ENCODE measurements at places on chromosomes 4 and X. TPM values are rescaled to one million over a fixed set of nuclear protein-coding genes. Genes with fewer than 3 reads are reported as not detected.

GRCh38 chr4:149047368-149047767, 605.2 kb upstream of the NR3C2 start:
- H3K4me1 ChIP-seq = no peaks in the 10 kb centered on the region
- H3K36me3 ChIP-seq = no peaks in the 10 kb centered on the region
- no peak overlapping the region for H3K4me3 ChIP-seq
- H3K27ac ChIP-seq = no peak overlapping the region
- no peaks in the 10 kb centered on the region for H3K27me3 ChIP-seq
- DNase-seq = no peak

- H3K4me1 ChIP-seq = no peaks in the 10 kb centered on the region
- no peak for DNase-seq
- H3K4me3 ChIP-seq = no peak overlapping the region
- H3K36me3 ChIP-seq = no peaks in the 10 kb centered on the region
- no peak overlapping the region for H3K27ac ChIP-seq
These were observed 32.9 kb upstream of the DKK2 start for GRCh38 chr4:107069049-107069448.

DNA sequence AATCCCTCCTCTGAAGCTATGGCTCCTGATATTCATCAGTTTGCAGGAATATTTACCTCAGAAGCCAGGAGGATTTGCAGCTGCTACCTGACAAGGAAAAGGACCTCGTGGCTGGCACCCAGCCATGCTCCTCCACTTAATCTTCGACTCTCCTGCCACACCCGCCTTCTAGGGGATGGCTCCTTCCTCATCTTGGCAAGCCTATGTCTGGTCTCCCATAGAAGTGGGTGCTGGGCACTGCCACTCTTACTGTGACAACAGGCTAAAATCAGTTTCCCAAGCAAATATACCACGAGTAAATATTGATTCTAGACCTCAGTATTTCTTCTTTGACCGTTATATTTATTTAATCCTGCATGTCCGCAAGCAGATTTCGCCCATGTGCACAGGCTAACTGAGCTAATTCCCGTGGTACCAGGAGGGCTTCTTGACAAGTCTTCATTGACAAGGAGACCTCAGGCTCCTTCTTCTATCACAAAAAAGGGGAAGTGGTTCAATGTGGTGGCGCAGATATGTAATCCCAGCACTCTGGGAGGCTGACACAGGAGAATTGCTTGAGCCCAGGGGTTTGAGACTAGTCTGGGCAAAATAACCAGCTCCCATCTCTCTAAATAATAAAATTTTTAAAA, 52.6 kb upstream of the DCTD start:
- H3K4me3 ChIP-seq = no peak overlapping the region
- no peak overlapping the region for H3K27ac ChIP-seq
- no peaks in the 10 kb centered on the region for H3K4me1 ChIP-seq
- DNase-seq = no peak
- peaks cover 3% of the 10 kb centered on the region for H3K27me3 ChIP-seq
- H3K36me3 ChIP-seq = no peaks in the 10 kb centered on the region

DNA sequence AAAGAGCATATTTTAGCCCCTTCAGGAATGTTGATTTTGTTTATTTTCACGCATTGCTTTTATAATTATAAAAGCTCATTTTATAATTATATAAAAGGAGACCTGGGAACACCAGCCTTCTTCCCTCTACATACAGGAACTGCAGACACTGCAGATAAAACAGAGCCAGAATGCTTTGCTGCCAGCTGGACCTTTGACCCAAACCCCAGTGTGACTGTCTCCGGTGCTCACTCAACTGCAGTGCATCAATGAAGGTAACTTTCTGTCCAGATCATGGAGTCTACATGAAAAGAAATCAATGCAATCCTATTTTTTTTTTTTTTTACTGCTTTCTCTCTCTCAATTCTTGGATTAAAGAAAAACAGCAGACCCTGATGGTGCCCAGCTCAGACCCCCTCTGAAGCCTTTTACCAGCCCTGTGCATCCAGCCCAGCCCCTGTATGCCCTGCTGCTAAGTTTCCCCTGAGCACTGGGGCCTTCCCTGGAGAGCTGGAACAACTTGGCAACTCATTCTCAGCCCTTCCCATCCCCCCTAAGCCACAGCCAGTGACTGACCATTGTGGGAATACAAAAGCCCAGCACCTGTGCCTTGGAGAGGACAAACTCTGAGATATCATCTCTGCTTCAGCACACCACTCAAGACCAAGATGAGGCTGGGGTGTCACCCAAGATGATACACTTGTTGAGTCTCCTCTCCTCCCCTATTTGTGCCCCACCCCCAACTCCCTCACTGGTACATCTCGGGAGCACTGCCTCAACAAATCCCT, 182.1 kb downstream of the EVC2 start:
- no peaks in the 10 kb centered on the region for H3K36me3 ChIP-seq
- no peak overlapping the region for H3K27ac ChIP-seq
- no peaks in the 10 kb centered on the region for H3K4me1 ChIP-seq
- no peak overlapping the region for H3K4me3 ChIP-seq
- no peak for DNase-seq

DNA sequence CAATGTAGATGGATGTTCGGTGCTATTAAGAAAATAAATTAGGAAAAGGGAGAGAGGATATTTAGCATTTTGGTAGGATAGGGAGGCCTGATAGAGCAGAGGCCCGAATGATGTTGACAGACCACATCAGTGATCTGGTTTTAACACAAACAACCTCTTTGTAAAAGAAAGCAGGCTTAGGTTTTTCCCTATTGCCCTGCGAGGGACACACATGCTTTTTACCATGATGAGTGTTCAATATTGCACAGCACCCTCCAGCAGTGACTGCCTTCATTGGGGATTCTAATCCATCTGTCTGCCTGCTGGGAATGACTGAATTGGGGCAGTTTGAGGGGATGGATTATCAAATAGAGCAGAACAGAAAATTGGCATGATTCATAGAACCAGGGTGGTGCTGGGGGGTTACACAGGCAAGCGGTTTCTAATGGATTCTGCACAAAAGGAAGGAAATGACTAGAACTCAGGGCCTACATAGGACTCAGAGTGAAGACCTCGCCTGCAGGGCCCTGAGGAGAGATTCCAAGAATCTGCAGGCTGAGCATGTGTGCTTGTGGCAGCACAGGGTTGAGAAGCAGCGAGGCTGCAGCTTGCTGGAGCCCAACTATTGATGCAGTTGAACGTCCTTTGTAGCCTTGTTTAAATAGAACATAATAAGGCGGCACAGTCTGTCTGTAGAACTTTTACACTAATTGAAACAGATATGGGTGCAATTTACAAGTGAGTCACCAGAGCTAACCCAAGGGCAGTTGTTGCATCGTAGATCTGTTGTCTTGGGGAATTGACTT, 58.0 kb downstream of the RHOH start:
- no peak overlapping the region for H3K27ac ChIP-seq
- no peaks in the 10 kb centered on the region for H3K36me3 ChIP-seq
- H3K4me1 ChIP-seq = no peaks in the 10 kb centered on the region
- H3K4me3 ChIP-seq = no peak overlapping the region
- no peaks in the 10 kb centered on the region for H3K27me3 ChIP-seq

DNA sequence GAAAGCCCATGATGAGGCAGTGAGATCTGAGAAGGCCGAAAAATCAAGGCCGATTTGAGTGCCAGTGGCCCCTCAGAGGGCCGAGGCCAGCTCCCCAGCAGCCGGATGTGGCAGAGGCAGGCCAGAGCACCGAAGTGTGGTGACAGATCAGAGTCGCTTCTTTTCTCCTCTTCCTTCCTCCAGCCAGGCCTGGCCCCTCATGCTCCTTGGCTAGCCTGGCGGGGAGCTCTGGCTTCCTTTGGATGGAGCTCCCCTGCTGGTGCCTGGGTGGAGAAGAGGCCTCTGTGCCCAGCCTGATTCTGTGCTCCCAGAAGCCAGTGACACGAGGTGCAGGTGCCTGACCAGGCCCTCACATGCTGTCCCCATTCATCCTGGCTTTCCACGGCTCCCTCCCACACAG, 127.2 kb upstream of the PABPC4L start:
- no peaks in the 10 kb centered on the region for H3K36me3 ChIP-seq
- no peaks in the 10 kb centered on the region for H3K4me1 ChIP-seq
- H3K27me3 ChIP-seq = no peaks in the 10 kb centered on the region

- H3K27ac ChIP-seq = no peak overlapping the region
- H3K27me3 ChIP-seq = no peaks in the 10 kb centered on the region
- H3K4me1 ChIP-seq = no peaks in the 10 kb centered on the region
- no peak overlapping the region for H3K4me3 ChIP-seq
These were observed 3.5 kb downstream of the EPGN start for GRCh38 chr4:74311696-74312313.

DNA sequence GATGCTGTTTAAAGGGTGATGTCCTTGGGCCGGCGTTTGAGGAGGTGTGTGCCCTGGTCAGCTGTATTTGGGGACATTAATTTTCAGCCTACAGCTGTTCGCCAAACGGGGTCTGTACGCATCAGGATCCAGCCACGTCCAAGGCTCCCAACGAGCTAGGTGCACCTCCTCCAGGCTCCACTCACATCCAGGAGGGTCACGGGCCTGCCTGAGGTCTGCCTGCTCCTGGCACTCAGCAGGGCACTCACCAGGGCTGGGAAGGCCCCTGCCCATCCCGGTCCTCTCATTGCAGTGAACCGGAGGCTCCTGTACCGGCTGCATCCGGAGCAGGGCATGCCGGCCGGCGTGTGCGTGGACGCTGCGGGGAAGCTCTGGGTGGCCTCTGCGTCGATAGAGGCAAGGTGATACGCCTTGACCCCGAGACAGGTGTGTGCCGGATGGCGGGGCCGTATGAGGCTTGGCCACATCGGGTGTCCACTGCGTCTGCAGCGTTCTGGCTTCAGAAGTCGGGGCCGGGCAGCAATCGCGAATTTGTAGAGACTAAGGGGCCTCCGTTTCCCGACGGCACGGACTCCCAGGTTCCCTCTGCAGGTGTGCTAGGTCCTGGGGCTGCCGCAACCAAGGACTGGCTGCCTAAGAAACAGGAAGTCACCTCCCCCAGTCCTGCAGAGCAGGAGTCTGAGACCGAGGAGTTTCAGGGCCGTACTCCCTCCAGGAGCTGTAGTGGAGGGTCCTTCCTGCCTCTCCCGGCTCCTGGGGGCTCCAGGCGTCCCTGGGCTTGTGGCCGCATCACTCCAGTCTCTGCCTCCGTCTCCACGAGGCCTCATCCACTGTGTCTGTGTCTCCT, 27.5 kb upstream of the PLCXD1 start:
- H3K4me1 ChIP-seq = no peaks in the 10 kb centered on the region
- no peaks in the 10 kb centered on the region for H3K36me3 ChIP-seq
- H3K27ac ChIP-seq = no peak overlapping the region
- H3K27me3 ChIP-seq = no peaks in the 10 kb centered on the region

DNA sequence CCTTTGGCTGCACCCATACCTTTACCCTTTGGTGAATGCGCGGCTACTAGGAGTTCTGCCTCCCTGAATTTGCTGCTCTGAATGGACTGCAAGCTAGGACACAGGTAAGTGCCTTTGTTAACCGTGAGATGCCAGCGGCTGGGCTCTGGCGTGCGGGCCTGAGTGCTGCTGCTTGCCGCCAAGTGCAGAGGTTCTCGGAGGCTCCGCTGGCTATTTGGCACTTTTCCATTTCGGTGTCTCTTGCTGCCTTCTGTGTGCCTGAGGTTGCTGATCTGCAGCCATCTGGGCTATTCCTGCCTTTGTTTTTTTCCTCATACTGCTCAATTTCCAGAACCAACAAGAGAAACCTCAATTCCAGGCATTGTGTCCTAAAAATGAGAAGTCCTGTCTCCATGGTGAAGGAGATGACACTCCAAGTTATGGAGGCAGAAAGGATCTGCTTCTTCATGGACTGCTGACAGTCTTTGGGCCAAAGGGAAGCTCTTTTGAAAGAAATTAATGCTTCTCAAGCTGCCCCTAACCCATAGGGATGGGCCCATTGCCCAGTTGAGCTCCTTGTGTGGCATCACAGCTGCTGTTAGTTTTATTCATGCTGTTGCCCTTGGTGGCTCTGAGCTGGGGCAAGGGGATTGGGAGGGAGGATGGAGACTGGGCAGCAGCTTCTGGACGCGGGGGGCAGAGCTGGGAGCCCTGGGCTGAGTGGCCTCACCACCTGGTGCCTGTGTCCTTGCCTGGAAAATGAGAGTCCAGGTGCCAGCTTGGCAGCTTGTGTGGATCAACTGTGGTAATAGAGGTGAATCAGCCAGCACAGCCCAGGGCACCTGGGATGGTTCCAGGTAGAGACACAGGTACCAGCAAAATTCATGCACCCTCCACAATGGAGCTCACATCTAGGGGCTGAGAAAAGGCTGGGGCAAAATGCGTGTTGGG, 3.8 kb upstream of the TBC1D14 start:
- no peaks in the 10 kb centered on the region for H3K36me3 ChIP-seq
- no peak overlapping the region for H3K27ac ChIP-seq
- H3K4me1 ChIP-seq = peaks cover 20% of the 10 kb centered on the region
- DNase-seq = no peak

GRCh38 chrX:77875372-77875771, 19.9 kb downstream of the MAGT1 start:
- peaks cover 15% of the 10 kb centered on the region for H3K36me3 ChIP-seq
- DNase-seq = no peak
- H3K27me3 ChIP-seq = no peaks in the 10 kb centered on the region
- no peaks in the 10 kb centered on the region for H3K4me1 ChIP-seq

- no peak for DNase-seq
- no peak overlapping the region for H3K27ac ChIP-seq
- no peaks in the 10 kb centered on the region for H3K4me1 ChIP-seq
These were observed 348.0 kb upstream of the POU3F4 start for GRCh38 chrX:83160096-83160495.

GRCh38 chr4:172007889-172008288, 194.7 kb downstream of the GALNTL6 start:
- no peaks in the 10 kb centered on the region for H3K27me3 ChIP-seq
- H3K4me3 ChIP-seq = no peak overlapping the region
- H3K4me1 ChIP-seq = no peaks in the 10 kb centered on the region
- H3K36me3 ChIP-seq = no peaks in the 10 kb centered on the region

DNA sequence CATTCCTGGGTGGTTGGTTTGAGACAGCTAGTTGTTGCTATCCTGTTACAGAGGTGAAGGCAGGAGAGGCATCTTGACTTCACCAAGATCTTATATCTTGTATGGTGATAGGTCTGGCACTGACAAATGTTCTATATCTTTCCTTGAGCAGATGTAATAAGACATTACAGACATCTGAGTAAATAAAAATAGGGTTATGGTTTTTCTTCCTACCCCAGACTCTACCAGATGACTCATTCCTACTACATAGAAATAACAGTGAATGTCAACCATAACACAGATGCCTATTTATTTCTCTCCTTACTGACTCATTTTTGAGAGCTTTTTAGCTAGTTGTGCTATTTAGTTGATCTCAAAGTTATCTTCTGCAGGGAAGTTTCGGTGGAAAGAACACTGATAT, 21.9 kb downstream of the HNRNPH2 start:
- H3K4me3 ChIP-seq = no peak overlapping the region
- H3K36me3 ChIP-seq = peaks cover 7% of the 10 kb centered on the region
- H3K27ac ChIP-seq = no peak overlapping the region
- no peaks in the 10 kb centered on the region for H3K4me1 ChIP-seq
- DNase-seq = no peak
- no peaks in the 10 kb centered on the region for H3K27me3 ChIP-seq

GRCh38 chrX:22628275-22628674, 355.6 kb downstream of the CBLL2 start:
- DNase-seq = no peak
- no peak overlapping the region for H3K4me3 ChIP-seq
- H3K4me1 ChIP-seq = no peaks in the 10 kb centered on the region
- no peak overlapping the region for H3K27ac ChIP-seq
- H3K36me3 ChIP-seq = no peaks in the 10 kb centered on the region

Gene HSFX4
- not detected for total RNA-seq

Gene GAGE12F
- total RNA-seq = not detected

Gene DHX15
- 93.2 TPM for total RNA-seq

Gene UGT8
- 1.2 TPM for total RNA-seq

Measured in lower lobe of right lung (tissue), 2 donors.